ENCODE measurements at places on chromosomes 5 and 9.

DNA sequence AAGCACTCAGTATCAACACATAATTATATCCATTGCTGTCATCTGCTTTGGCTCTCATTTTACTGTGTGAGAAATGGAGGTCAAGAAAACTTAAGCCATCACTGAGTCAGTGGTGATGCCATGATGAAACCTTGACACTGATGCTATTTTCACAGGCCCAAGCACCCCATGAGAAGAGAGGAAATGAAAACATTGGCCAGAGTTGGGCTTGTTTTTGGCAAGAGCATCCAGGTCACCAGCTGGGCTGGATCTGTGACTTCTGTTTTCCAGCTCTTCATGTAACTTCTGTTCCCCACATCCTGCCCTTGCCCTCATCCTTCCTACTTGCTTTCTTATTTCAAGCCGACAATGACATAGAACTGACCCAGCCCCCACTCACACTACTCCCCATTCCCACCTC lies 10.0 kb downstream of the LCP2 start:
- no peak for DNase-seq

DNA sequence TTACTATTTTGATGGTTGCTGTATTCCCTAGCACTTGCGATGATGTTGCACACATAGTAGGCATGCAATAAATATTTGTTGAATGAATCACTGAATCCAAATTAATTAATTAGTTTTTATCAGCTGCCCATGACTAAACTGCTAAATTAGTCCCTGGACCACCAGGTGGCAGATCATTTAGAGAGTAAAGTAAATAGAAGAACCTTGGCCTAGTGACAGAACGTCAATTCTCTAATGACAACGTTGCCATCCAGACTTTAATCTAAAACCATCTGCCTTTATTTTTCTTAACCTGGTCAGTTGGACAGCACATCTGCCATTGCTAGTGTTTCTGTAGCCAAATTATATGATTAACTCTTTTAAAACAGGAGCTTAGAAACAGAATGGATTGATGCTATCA lies 457.5 kb downstream of the KIF4B start:
- no peak for DNase-seq

- DNase-seq = no peak
These were observed 10.9 kb upstream of the ZNF366 start for GRCh38 chr5:72518001-72518683.

DNA sequence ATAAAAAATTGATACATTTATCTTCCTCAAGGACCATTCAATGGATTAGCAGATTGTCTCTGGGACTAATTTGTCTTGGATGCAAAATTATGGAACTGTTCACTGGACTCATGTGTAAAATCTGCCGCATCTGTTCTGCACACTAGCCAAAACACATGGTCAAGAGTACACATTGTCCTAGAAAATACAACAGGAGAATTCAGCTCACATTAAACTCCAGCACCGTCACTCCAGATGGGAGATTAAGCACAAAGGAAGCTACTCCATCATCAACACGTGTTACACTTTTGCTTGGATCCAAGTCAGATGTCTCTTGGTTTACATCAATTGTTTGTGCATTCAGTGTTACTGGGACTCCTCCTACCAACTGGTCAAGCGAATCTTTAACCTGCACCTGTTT lies 28.8 kb downstream of the C5 start:
- DNase-seq = no peak

DNA sequence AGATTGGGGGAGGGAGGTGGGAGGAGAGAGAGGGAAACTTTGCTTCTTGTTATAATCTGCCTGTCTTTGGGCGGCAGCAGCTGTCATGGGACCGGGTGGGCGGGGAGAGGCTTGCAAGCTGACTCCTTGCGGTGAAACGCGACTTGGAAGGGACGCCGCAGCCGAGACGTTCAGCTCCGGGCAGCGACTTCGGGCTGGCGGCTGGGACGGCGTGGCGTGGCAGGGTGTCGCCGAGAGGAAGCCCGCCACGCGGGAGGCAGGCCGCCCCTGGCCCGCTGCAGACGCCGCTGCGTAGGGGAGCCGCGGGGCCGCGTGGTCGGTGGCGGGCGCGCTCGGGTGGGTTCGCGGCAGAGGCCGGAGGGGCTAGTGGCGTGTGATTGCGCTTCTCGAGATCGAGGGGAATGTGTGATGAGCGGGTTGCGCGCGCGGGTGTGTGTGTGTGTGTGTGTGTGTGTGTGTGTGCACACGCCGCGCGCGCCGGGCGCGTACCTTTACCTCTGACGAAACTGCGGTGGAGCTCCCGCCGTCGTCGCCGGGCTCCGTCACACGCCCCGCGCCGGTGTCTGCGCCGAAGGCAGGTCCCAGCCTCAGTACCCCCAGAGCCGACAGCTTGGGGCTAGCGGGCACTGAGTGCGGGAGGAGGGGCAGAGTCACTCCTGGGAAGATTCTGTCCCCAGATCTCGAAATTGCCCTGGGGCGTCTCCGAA lies 1.7 kb downstream of the PPARGC1B start:
- no peak for DNase-seq

DNA sequence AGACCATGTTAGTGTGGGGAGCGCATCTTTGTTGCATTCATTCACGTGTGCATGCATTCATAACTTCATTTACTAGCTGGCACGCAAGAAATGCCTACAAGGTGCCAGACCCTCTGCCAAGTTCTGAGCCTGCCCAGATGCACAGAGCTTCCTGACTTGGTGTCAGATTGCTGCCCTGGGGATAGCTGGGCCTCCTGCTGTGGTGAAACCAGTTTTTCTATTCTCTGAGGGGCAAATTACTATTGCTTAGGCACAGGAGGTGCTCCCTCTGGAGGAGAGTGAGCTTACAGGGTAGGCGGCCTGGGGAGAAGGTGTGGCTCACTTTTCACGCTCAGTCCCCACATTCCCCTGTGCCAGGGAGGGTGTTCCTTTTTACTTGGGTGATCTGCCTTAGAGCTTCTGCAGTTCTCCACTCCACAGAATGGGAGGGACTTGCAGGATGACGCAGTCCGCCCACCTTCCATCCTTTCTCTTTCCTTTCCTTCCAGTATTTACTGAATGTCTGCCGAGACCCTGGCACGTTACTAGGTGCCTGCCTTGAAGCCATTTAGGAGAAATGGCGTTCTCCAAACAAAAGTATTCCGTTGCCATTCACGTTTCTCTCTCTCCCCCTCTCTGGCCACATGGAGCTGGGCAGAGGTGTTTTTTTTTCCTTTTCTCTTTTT lies 27.9 kb upstream of the CTNNA1 start:
- no peak for DNase-seq

- no peak for DNase-seq
These were observed 1929.6 kb upstream of the CDH6 start for GRCh38 chr5:29263915-29264351.

- DNase-seq = no peak
These were observed 73.2 kb downstream of the SH3PXD2B start for GRCh38 chr5:172380987-172381643.

GRCh38 chr5:124421584-124421983 lies 324.9 kb downstream of the ZNF608 start:
- DNase-seq = no peak

DNA sequence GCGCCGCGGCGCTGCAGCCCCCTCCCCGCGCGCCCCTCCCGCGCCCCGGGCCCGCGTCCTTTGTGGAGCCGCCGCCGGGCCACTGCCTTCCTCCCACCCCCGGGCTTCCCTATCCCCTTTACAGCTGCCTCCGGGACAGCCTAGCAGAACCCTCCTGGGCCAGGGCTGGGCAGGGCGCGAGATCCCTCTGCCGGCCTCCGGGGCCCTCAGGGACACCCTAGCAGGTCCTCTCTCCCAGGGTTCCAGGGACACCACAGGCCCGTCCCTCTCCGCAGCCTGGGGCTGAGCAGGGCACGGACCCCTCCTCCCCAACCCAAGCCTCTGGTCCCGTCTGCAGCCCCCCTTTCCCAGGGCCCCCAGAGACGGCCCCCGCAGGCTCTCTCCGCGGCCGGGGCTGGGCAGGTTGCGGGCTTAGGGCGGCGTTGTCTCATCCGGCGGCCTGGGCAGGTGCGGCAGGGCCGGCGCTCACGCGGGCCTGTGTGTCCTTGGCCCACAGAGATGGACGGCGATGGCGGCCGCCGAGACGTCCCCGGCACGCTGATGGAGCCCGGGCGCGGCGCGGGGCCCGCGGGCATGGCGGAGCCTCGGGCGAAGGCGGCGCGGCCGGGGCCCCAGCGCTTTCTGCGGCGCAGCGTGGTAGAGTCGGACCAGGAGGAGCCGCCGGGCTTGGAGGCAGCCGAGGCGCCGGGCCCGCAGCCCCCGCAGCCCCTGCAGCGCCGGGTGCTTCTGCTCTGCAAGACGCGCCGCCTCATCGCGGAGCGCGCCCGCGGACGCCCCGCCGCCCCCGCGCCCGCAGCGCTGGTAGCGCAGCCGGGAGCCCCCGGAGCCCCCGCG lies 710 bp downstream of the WNK2 start:
- DNase-seq = no peak

GRCh38 chr5:43065387-43065947 lies 25.3 kb upstream of the ANXA2R start:
- no peak for DNase-seq

- no peak for DNase-seq
These were observed 42.9 kb downstream of the LURAP1L start for GRCh38 chr9:12817702-12818101.

DNA sequence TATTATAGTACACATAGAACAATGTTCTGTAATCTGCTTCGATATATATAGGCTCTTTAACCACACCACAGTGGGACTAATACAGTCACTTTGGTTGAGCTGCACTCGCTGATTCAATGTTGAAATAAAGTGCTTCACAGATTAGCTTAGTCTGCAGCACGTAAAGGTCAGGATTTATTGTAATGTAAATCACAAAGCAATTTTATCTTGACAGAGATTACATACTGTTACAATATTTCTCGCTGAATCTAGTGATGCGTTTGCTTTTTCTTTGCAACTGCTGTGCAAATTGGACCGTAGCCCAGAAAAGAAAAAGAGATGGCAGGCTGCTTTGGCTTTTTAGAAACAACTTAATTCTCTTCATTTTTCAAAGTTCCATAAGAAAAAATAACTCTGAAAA lies 52.9 kb downstream of the CETN3 start:
- DNase-seq = no peak

DNA sequence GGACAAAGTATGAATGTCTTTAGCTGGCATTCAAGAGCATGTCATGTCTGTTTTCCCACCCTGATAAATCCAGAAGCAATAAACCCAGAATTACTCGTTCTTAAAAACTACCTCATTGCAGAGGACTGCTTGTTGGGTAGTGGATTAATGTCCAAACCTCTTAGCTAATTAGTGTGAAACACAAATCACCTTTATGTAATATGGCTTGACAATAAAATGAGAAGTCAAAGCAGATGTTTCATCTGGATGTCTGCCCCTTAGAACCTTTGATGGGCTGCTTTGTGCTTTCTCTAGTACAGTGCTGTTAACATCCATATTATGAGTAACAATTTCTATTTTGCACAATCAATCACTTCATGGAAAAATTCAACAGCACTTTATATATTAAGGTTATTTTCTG lies 149.1 kb upstream of the TUT7 start:
- no peak for DNase-seq

- DNase-seq = no peak
These were observed 70.4 kb downstream of the LIX1 start for GRCh38 chr5:97071993-97072392.

DNA sequence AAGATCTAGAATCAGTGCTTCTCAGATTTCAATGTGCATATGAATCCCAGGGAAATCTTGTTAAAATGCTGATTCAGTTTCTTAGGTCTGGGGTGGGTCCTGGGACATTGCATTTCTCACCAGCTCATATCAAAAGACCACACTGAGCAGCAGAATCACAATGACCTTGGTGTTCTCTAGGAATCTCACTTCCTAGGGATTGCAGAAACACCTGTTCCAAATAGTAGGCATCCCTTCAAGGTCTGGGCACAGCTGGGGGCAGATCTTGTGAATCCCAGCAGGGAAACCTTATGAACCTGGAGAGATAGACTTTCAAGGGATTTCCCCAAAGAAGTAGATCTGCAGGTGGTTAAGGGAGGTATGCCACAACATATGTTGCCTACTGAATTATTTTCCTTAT lies 8.9 kb upstream of the GARNL3 start:
- no peak for DNase-seq

DNA sequence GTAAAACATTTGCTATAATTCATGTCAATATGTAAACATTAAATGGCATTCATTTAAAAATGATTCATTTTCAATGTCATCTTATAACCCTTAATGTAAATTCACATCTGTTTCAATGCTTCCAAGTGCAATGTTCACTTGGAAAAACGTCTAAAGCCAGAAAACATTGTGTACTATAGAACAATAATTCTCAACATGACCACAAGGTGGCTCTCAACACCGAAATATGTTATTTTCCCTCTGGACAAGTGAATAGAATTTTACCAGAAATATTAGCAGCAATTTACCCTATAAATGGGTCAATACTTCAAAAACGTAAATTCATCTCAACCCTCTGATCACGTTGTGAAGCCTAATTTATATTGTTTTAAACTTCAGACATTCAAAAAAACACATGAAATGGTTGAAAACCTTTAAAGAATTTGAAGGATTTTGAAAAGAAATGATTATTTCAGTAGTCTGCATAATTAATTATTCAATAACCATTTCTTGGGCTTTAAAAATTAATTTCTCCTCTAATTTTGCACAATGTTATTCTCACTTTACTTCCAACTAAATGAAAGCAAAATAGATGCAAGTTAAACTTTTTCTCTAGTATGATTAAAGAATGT lies 11.0 kb downstream of the CDH10 start:
- DNase-seq = no peak

GRCh38 chr5:179927824-179928223 lies 20.1 kb upstream of the TBC1D9B start:
- no peak for DNase-seq

DNA sequence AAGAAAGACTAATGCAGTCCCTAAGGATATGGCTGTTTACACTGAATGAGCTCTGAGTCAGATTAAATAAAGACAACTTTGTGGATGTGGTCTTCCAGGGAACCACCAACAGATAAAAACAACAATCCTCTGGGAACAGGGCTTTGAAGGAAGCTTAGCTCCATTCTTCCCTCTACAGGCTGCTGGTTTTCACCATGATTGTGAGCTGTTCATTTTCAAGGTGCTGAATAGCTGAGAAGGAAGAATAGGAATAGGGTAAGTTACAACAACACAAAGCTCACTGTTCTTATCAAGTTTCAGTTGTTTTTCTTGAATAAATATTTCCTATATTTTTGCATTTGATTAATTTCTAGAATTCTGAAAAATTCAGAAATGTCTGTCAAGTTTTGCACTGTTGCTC lies 25.9 kb upstream of the PTAR1 start:
- DNase-seq = no peak

GRCh38 chr5:40847525-40847924 lies 6.4 kb downstream of the CARD6 start:
- DNase-seq = no peak

DNA sequence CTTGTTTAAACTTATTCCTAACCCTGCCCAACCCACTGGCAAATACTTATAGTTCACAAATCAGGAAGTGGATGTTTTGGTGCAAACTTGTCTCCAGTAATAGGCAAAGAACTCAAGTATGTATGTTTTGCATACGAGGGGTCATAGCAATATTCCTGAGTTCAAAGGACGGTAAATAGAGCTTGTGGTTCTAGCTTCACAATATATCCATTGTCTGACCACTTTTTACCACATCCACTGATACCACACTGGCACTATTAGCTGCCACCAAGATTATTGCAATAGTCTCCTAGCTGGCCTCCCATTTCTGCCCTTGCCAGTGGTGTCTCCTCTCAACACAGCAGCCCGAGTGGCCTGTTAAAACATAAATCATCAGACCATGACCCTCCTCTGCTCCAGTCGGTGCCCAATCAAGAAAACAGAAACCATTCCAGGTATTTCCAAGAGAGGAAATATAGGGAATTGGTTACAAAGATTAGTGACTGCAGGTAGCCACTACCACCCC lies 17.0 kb downstream of the GRXCR2 start:
- no peak for DNase-seq

- no peak for DNase-seq
These were observed 16.8 kb downstream of the C9orf72 start for GRCh38 chr9:27556470-27556869.

- DNase-seq = no peak
These were observed 239.9 kb upstream of the PANK3 start for GRCh38 chr5:168819004-168819621.
